HS-5 (cell line): ENCODE measurements at places on chromosomes 5 and 9.

- no peak for DNase-seq
Measured at GRCh38 chr5:159469496-159470372, 139.4 kb upstream of the IL12B start.

GRCh38 chr5:152089644-152090043, 165.0 kb upstream of the GLRA1 start:
- DNase-seq = no peak

GRCh38 chr5:144198386-144198785, 27.7 kb downstream of the KCTD16 start:
- no peak for DNase-seq

- peak; percentile 22 for DNase-seq
Measured at GRCh38 chr5:170818232-170818631, 34.7 kb downstream of the GABRP start.

DNA sequence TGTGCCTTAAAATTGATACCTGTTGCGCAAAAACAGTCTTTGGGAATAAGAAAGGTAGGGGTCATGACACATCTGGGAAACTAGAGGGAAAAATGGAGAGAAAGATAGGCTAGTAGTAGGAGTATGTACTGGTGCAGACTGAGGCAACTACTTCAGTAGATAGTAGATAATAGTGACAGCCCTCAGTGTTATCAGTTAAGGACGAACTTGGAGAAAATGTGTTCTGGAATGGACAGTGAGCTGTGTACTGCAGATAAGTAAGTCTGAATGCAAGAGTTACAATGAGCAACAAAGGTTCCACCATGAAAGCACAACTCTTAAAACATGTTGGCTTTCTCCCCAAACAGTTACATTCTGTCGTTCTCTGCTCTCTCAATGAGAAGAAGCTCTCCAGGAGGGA, 6.5 kb upstream of the INSL6 start:
- no peak for DNase-seq

DNA sequence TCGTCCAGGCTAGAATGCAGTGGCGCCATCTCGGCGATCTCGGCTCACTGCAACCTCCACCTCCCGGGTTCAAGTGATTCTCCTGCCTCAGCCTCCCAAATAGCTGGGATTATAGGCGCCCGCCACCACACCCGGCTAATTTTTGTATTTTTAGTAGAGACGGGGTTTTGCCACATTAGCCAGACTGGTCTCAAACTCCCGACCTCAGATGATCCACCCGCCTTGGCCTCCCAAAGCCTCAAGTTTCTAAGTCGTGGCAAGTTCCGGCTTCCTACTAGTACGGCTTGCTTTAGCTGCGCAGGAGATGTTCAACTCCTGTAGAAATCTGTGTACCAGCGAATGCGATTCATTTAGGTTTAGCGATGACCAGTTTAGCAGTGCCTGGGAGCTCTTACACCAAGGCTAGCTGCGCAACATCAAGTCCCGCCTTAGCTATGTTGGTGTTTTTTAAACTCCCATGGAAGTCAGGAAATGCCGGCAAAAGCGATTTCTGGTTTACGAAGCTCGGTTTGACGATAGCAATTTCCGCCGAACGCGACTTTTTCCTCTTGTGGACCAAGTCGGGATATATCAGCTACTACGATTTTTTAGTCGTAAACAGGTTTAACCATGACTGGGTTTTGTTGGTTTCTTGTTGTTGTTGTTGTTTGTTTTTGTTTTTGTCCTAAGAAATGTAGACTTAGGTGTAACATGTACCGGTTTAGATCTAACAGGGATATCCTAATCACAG, 46.4 kb downstream of the ANXA2R start:
- peak; percentile 82 for DNase-seq

DNA sequence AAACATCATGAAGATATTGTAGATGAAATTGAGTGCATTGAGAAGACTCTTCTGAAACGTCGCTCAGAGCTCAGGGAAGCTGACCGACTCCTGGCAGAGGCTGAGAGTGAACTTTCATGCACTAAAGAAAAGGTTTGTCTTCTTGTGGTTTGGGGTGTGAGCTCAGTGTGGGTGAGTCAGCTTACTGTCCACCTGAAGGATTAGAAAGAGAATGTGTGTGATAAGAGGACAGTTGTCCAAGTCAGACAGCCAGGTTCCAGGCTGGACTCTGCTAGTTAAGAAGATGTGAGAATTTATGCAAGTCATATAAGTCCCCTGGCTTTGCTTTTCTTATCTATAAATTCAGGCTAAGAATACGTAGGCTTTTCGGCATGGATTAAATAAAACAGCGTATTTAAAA, 46.9 kb downstream of the RAB14 start:
- DNase-seq = no peak

GRCh38 chr5:123423278-123424149, at the start of gene CEP120:
Gene CEP120 (minus strand): TSS chr5:123423403. CDS start chr5:123422998, 405 bp downstream.
- peak; percentile 98 for DNase-seq

DNA sequence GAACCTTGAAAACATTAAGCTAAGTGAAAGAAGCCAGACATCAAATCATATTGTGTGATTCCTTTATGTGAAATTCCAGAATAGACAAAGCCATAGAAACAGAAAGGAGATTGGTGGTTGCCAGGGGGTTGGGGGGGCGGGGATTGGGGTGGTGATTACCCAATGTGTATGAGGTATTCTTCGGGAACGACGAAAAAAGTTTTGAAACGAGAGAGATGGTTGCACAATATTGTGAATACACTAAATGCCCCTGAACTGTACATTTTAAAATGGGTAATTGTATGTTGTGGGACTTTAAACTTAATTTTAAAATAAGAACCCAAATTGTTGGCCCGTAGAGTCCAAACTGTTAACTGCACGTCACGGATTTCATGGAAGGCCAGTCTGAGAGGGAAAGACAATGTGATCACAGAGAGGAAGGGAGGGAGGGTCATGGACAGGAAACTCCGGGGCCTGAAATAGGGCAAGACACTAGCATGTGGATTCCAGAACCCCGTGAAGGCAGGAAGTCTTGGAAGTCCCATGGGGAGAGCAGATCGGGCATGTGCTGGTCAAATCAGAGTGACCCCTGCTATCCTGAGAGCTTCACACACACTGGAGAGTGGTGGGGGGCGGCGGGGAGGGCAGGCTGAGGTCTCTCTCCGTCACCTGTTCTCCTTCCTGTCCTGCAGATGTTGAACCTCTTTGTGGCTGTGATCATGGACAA, 218.4 kb downstream of the CACNA1B start:
- no peak for DNase-seq

DNA sequence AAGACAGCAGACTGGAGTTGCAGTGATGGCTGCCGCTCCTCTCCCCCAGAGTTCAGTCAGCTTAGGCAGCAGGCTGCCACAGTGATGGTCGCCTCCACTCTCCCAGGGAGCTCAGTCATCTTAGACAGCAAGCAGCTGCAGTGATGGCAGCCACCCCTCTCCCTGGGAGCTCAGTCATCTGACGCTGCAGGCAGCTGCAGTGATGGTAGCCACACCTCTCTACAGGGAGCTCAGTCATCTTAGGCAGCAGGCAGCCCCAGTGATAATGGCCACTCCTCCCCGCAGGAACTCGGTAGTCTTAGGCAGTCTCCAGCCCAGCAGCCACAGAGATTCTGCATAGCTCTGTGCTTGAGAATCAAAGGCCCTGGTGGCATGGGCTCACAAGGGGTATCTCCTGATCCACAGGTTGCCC, 582.7 kb downstream of the DTWD2 start:
- no peak for DNase-seq

GRCh38 chr9:84271921-84272556, 68.5 kb downstream of the SLC28A3 start:
- no peak for DNase-seq

GRCh38 chr9:110575169-110575568, 4.4 kb downstream of the SVEP1 start:
- DNase-seq = no peak

DNA sequence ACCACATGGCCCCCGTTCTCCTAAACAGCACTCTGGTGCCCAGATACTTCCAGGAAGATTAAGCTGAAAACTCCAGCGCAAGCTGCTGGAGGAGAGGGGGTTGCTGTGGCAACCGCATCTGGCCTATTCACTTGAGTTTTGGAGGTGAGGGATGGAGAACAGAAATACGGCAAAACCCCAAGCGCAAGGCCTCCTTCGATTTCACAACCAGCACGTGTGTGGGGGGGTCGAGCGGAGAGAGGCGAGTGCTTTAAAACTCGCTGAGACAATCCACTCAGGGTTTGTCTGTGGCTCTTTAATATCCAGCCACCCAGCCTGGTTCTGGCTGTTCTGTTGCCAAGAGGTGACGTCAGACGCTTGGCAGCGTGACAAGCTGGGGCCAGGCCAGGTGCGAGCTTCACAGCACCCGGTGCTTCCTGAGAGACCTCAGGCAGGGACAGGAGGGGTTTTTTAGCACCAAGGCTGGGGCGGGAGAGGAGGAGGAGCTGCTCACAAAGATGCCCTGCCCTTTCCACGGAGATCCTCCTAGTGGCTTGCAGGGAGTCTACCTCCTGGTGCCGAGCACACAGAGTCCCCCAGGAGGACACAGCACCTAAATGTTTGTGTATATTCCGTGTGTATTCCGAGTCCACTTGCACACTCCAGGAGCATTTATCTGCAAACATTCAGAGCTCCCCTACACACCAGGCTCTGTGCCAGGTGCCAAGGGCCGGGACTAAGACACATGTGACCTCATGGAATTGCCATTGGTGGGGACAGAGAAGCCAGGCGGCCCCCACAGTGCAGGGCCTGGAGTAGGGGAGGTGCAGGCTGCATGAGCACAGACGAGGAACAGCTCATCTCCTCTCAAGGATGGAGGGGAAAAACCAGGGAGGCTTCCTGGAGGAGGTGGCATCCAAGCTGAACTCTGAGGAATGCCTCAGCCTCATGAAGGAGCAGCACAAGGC, 194.6 kb downstream of the OLFM1 start:
- DNase-seq = no peak

DNA sequence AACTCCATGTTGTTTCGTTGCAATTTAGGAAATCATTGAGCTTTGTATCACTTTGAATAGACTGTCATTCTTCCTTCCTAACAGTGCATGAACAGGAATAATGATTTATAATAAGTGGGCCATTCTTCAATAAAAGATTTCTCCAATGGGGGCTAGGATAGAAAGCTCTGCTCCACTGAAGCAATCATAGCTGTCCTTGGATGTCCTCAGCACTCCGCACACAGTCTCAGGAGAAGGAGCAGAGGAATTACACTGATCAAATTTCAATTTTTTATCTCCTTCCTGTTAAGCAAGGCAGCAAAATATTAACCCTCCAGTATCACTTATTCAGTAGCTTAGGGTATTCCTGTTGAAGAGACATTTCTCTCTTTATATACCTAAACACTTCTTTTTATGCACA, 532.7 kb upstream of the ST8SIA4 start:
- no peak for DNase-seq

- no peak for DNase-seq
Measured at GRCh38 chr9:131098391-131099101, 2.2 kb downstream of the AIF1L start.

- DNase-seq = no peak
Measured at GRCh38 chr5:62421414-62421813, 8.9 kb downstream of the IPO11 start.

- DNase-seq = no peak
Measured at GRCh38 chr9:95437559-95437958, 79.2 kb downstream of the PTCH1 start.

DNA sequence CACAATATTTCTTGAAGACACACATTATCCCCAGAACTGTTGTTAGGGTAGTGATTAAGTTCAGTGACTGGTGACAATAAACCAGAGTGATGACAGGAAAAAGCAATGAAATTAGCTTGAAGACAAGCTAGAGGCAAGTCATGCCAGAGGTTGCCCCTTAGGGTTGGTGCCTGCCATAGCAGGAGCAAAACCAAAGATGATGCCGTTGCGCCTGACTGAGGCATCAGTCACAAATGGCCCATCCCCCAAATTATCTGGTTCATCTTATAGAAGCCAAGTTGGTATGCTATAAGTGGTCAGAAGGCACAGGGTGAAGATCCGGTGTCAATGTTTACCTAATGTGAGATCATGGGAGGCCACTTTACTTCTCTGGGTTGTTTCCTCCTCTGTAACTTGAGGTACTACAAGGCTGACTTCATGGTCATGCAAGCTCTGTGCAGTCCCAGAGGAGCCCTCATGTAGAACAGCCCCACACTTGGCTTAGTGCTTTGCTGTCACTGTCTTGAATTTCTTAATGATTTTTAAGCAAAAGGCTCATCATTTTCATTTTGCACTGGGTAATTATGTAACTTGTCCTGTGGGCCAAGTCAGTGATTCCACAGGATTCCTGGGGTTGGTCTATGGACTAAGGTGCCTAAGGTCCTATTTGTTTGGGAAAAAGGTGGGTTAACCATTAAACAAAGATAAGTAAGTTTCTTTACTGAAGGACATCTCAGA, 211.3 kb downstream of the MAN2A1 start:
- DNase-seq = no peak

GRCh38 chr9:78127279-78128225, 95.9 kb upstream of the GNAQ start:
- no peak for DNase-seq

GRCh38 chr5:73952872-73953271, 326.9 kb downstream of the ARHGEF28 start:
- DNase-seq = no peak

DNA sequence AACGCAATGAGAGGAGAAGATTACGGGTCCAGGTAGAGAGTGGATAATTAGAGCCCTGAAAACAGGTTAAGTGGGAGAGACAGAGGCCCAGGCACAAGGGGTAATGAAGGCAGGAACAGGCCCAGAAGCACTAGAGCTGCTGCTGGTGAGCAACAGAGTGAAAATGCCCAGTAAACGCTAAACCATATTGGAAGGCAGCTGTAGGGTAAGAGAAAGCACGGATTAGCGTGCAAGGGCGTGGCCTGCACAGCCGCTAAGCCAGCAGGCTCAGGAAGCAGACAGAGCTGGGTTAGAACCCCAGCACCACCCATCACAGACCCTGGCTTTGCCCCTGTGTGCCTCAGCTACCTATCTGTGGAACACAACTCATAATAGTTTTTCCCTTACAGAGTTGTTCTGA, 93.2 kb downstream of the PAX5 start:
- no peak for DNase-seq
